ENCODE measurements at places on chromosomes 6 and 20.

- peak; percentile 21 for DNase-seq
These were observed 39.2 kb downstream of the KIF3B start for GRCh38 chr20:32316667-32317066.

GRCh38 chr6:154566866-154567265 is 56.4 kb upstream of the CNKSR3 start:
- no peak for DNase-seq

DNA sequence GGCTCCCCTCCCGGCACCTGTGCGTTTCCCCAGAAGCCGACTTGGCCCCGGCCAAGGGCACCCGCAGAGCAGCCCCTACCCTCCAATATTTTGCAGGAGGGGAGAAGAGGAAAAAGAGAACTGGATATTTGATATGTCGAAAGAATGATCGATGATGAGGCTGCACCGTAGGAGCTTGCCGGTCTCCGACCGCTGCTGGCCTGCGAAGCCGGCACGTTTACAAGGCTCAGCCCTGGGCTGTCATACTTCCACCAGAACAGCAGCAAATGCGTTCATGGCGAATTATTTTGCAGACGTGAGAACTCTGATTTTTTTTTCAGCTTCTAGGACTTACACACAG is 296.7 kb downstream of the TFAP2C start:
- no peak for DNase-seq

- DNase-seq = no peak
These were observed 33.5 kb upstream of the TPD52L1 start for GRCh38 chr6:125120054-125120590.

DNA sequence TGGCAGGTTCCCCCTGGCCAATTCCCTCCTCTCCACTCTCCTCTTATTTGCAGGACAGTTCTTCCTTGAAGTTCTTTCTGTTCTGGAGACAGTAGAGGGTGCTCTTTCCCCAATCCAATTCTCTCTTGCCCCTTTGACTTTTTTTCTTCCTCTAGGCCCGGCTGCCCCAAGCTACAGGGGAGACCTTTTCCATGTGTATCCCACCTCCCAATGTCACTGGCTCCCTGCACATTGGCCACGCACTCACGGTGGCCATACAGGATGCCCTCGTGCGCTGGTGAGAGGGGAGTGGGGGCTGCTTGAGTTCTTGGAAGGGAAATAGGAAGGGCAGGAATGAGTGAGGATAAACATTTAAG is 1.5 kb downstream of the VARS2 start:
- peak; percentile 62 for DNase-seq

DNA sequence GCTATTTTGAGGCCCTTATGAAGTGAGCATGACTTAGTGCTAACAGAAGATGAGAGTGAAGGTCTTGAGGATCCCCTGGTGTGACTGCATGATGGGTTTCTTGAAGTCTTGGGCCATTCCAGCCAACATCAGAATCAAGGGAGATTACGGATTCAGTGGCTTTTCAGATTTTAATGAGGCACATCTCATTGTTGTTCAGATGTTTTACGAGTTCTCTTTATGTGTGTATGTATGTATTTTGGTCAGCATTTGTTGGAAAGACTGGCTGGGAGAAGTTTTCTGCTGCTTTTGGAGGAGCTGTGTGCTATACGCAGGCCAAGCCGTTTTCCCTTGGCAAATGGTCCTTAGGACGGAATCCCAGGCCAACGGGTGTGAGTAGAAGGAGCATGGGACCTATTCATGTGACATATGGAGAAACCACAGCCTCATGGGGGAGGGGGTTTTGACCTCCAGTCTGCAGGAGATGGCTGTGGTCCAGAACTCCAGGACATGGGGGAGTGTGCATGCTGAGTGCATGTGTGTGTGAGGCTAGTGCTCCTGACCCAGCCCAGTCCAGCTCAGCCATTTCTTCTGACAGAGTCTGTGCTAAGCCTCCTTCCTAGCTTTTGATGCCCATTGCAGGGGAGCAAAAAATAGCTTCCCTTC is 35.3 kb downstream of the CHMP4B start:
- peak; percentile 65 for DNase-seq

GRCh38 chr6:149357726-149358538 is 40.4 kb downstream of the TAB2 start:
- no peak for DNase-seq

DNA sequence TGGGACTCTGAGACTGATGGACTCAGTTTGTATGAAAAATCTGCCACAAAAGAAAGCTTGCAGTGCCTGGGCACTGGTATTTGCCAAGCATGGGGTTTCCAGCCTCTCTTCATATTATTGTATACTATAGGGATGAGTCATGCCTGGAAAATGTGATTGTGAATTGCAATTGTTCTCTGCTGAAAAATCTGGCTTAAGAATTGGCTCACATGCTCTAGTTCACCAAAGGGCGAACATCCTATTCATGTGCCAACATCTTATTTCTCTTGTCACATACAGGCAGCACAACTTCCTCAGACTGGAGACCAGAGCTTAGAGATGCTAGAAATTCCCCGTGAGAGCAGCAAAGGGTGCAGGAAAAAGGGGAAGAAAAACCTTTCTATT is 103.6 kb upstream of the KCNK16 start:
- DNase-seq = peak; percentile 29

- DNase-seq = no peak
These were observed 825 bp downstream of the RIMS1 start for GRCh38 chr6:71887006-71887743.

DNA sequence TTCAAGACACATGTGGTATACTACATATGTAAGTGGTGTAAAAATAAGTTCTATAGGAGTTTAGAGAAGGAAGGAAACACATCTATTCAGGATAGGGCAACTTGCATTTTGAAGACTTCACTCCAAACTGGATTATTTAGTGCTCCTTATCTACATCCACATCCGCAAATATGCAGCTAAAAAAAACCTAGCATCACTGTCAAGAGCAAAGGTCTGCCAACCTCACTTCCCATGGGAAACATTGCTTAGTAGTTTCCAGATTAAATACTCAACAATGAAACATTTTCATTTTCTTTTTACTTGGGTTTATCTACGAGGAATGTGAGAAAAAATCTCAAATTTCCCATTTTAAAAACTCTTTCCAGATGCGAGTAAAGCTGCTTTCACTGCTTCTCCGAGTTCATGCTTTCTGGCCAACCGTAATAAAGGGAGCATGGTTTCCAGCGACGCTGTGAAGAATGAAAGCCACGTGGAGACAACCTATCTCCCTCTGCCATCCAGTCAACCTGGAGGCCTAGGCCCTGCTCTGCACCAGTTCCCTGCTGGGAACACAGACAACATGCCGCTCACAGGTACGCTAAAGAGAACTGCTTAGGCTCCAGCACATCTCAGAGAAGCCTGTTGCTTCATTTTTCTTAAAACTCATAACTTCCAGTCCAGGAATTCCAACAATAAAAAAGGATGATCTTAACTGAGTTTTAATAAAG is 48.2 kb downstream of the RFX6 start:
- DNase-seq = no peak

GRCh38 chr6:108677894-108678293 is 117.2 kb downstream of the FOXO3 start:
- DNase-seq = peak; percentile 71

DNA sequence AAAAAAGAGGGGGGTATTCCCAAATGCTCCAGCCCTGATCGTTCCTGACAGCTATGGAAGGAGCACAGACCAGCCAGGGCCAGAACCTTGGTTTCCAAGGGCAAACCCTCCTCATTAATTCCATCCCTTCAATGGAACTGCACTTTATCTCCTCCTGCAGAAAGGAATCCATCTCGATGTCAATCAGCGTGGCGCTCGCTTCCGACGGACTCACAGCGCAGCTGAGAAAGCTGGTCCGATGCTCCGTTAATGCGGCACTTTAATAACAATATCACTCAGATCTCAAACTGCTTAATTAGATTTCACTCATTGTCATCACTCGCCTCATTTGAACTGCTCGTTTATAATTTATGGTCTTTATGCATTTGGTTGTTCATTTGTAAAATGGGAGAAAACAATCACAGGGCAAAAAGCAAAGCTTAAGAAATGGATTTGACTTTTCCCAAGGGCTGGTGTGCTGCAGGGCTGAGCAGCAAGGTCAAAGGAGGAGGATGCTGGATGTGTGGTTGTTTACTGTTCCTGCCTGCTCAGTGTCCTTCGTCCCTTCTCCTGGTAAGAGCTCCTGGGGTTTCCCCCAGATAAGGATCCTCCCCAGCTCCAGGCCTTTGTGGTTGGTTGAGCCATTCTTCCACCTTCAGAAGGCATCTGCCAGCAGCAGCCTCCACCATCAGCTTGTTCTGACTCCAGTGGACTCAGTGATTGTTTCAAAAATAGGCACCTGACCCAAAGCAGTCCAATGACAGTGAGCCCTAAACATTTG is 152.7 kb downstream of the ANKRD60 start:
- DNase-seq = peak; percentile 51

DNA sequence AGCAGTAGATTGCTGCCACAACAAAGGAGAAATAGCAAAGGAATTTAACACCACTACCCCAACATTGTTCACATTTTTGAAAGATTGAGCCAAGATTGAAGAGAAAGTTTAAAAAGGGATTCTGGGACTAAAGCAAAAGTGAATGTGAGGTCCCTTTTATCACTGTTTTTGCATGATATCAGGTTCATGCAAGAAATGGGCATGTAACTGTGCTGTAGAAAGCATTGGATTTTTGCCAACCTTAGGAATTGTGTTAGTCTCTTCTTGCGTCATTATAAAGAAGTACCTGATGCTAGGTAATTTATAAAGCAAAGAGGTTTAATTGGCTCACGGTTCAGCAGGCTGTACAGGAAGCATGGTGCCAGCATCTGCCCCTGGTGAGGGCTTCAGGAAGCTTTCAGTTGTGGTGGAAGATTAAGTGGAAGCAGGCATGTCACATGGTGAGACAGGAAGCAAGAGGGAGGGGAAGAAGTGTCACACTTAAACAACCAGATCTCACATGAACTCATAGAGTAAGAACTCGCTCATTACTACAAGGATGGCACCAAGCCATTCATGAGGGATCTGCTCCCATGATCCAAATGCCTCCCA is 4.6 kb upstream of the GJB7 start:
- DNase-seq = peak; percentile 54

Data from NCI-H69 (cell line).